Activated naive CD8-positive, alpha-beta T cell treated with anti-CD3 and anti-CD28 coated beads for 36 hours (primary cell): ENCODE measurements at places on chromosomes 12 and 14.

- peaks cover 5% of the 10 kb centered on the region for H3K36me3 ChIP-seq
- H3K4me1 ChIP-seq: peaks cover 22% of the 10 kb centered on the region
- H3K27ac ChIP-seq: no peak overlapping the region
- H3K4me3 ChIP-seq: no peak overlapping the region
These were observed 112.2 kb downstream of the DYRK2 start for GRCh38 chr12:67760586-67761275.

- H3K4me3 ChIP-seq: no peak overlapping the region
- DNase-seq: no peak
- no peaks in the 10 kb centered on the region for H3K4me1 ChIP-seq
- peaks cover 40% of the 10 kb centered on the region for H3K27me3 ChIP-seq
- H3K36me3 ChIP-seq: no peaks in the 10 kb centered on the region
These were observed 24.9 kb upstream of the EDDM3A start for GRCh38 chr14:20720741-20721140.

DNA sequence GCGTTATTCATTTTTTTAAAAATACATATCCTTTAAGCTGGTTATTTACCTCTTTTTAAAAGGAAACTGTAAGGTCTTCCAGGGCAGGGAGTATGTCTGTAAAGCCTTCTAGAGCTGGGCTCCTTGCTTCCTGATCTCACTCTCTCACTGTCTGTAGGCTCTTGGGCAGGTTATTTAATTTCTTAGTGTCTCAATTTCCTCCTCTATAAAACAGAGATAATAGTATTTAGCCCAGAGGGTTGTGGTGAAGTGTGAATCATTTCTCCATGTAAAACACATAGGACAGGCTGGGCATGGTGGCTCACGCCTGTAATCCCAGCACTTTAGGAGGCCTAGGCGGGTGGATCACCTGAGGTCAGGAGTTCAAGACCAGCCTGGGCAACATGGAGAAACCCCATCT, 25.9 kb upstream of the LTA4H start:
- DNase-seq: no peak
- no peaks in the 10 kb centered on the region for H3K36me3 ChIP-seq
- H3K4me1 ChIP-seq: peaks cover 15% of the 10 kb centered on the region
- no peaks in the 10 kb centered on the region for H3K27me3 ChIP-seq

GRCh38 chr12:6554168-6555017, 1.4 kb downstream of the IFFO1 start:
- peaks cover 50% of the 10 kb centered on the region for H3K4me1 ChIP-seq
- H3K4me3 ChIP-seq: peak overlapping the region; percentile 97
- DNase-seq: peak; percentile 81
- H3K36me3 ChIP-seq: peaks cover 21% of the 10 kb centered on the region

GRCh38 chr14:61347826-61348443, 26.6 kb downstream of the PRKCH start:
- peaks cover 74% of the 10 kb centered on the region for H3K36me3 ChIP-seq
- no peaks in the 10 kb centered on the region for H3K27me3 ChIP-seq
- peaks cover 95% of the 10 kb centered on the region for H3K4me1 ChIP-seq

DNA sequence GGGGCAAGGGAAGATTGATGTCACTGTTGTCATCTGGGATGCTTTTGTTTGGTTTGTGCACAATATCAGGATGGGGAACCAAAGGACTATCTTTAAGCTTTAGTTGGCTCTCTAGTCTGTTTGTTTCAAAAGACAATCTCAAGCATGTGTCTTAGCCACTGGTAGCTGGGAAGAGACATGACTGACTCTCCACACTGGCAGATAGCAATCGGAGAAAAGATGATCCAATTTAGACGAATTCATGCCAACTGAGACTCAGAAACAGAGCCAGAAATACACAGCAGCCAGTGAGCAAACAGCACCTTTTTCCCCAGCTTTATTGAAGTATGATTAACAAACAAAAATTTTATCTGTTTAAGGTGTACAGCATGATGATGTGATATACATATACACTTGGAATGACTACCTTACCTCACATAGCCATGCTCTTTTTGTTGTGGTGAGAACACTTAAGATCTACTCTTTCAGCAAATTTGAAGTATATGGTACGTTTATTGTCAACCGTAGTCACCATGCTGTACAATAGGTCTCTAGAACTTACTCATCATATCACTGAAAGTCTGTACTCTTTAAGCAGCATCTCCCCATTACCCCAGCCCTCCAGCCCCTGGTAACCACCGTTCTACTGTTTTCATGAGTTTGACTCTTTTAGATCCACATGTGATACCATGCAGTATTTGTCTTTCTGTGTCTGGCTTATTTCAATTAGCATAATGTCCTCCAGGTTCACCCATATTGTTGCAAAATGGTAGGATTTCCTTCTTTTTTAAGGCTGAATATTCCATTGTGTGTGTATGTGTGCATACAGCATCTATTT, 50.6 kb downstream of the DUSP16 start:
- no peaks in the 10 kb centered on the region for H3K27me3 ChIP-seq
- peaks cover 19% of the 10 kb centered on the region for H3K4me1 ChIP-seq
- H3K36me3 ChIP-seq: peaks cover 23% of the 10 kb centered on the region
- H3K27ac ChIP-seq: no peak overlapping the region
- DNase-seq: no peak

- H3K4me3 ChIP-seq: no peak overlapping the region
- peak overlapping the region; percentile 38 for H3K27ac ChIP-seq
- peaks cover 39% of the 10 kb centered on the region for H3K27me3 ChIP-seq
- H3K36me3 ChIP-seq: no peaks in the 10 kb centered on the region
- DNase-seq: no peak
These were observed 13.2 kb downstream of the TCL1B start for GRCh38 chr14:95699412-95699811.

GRCh38 chr12:45725631-45726602, 3.6 kb upstream of the ARID2 start:
- H3K36me3 ChIP-seq: peaks cover 20% of the 10 kb centered on the region
- H3K4me1 ChIP-seq: peaks cover 25% of the 10 kb centered on the region
- DNase-seq: no peak
- H3K4me3 ChIP-seq: peak overlapping the region; percentile 99
- peak overlapping the region; percentile 99 for H3K27ac ChIP-seq

- no peaks in the 10 kb centered on the region for H3K4me1 ChIP-seq
- peaks cover 4% of the 10 kb centered on the region for H3K36me3 ChIP-seq
- H3K4me3 ChIP-seq: no peak overlapping the region
- peaks cover 50% of the 10 kb centered on the region for H3K27me3 ChIP-seq
- no peak overlapping the region for H3K27ac ChIP-seq
These were observed 13.2 kb downstream of the CLEC4E start for GRCh38 chr12:8527250-8528130.

- H3K27me3 ChIP-seq: no peaks in the 10 kb centered on the region
- H3K4me1 ChIP-seq: no peaks in the 10 kb centered on the region
- H3K27ac ChIP-seq: no peak overlapping the region
- DNase-seq: no peak
- no peak overlapping the region for H3K4me3 ChIP-seq
These were observed 23.4 kb upstream of the IPO8 start for GRCh38 chr12:30719060-30719459.
